ENCODE measurements at places on chromosomes 3 and 15. TPM values are rescaled to one million over a fixed set of nuclear protein-coding genes. Genes with fewer than 3 reads are reported as not detected.

Gene CLDN16
- total RNA-seq: not detected

Gene CHAC1
- 0.81 TPM for total RNA-seq

Gene CLCN2
- 2.9 TPM for total RNA-seq

Gene NDUFB4
- total RNA-seq: 629 TPM

Gene FAM3D
- not detected for total RNA-seq

DNA sequence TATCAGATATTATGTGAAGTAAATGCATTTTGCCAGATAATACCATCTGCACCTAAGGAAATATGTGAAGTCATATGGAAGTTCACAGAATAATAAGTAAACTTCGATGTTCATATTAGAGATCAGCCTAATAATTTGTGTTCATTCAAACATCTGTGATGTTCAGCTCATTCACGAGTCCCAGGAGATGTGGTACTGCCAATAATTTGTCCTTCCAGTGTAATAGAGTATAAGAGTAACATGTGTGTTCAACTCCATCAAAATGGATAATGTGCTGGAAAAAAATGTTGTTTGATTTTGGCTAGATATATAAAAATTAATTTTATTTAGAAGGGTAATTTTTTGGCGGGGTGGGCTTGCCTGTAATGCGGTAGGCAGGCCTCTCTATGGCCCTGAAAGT is 75.4 kb upstream of the ARL6 start:
- DNase-seq: no peak

DNA sequence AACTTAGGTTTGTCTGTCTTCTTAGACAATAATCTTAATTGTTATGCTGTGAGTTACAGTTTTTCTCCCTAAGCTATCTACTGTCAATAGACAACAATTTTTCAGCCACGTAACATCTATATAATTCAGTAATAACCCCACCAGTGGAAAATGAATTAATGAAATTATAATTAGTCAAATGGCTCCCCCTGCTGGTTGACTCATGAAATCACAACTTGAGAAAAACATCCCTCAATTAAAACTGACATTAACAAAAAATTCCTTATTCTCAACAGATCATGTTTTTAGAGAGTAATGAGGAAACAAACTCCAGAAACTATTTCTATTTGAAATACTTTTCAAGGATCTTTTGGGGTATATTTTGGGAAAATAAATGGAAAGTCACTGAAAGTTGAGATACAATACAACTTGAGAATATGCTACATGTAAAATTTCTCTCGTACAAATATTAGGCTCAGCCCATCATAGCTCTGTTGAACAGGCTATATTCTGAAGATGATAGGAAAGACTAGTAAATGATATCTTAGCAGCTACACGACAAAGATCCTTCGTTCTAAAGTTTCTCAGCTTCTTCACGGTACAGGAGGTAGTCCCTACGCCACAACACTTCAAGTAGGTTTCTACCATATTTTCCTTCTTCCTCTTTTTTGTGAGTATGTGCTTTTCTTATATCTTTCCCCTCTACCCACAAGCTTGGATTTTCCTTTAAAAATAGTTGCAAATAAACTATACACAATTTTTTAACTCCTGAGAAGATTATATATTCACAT is 20.7 kb downstream of the PPP1R2 start:
- no peak for DNase-seq

GRCh38 chr3:131361464-131362421 is 19.8 kb upstream of the NUDT16 start:
- DNase-seq: peak; percentile 94

- no peak for DNase-seq
Observed at GRCh38 chr3:7371693-7372572, 511.0 kb downstream of the GRM7 start.

- no peak for DNase-seq
Observed at GRCh38 chr15:100030586-100031229, 297.5 kb upstream of the LYSMD4 start.

DNA sequence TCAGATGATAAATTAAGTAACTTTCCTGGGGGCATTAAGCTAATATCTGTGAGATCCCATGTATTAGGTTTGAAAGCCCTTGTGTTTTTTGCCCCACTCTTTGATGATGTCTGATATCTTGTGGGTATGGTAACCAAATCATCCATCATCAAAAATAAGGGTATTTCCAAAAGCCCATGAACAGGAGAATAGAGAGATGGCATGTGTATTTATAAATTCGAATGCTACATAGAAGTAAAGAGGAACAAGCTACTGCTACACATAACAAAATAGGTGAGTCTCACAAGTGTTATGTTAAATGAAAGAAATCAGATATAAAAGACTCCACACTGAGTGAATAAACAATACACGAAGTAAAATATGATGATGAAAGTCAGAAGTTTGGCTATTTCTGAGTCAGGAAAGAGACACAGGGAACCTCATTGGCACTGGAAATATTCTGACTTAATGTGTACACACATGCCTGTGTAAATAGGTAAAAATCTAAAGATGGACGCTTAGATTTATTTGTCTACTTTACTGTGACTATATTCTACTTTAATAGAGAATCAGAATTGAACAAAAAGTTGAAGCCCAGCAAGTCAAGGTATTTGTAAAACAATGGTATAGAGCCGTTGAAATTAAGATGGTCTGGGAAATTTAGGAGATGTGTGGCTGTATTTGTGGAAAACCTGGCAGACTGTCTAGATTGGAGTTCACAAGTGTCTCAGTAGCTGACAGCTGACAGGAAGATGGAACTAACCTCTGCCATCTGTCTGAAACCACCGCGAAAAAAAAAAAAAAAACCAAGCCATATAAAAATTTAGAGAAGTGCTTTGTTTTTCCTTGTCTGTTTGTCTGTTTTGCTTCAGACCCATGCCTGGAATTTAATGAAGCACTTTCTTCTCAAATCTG is 111.0 kb upstream of the TGFBR2 start:
- DNase-seq: no peak

DNA sequence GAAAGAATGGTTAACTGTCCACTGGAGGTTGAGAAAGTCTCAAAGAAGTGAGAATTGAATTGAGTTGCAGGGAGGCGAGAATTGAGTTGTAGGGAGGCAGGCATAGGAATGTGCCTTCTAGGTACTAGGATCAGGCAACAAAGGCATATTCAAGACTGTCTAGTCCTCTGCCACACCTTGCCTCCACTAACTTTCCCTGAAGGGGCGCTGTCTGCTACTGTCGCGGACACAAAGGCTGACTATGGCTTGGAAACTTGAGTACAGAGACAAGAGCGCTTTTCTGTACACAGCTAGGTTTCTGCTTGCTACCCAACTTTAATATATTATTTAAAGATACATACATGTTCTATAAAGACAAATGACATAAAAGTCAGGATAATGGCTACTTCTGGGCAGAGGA is 10.4 kb upstream of the FBXL22 start:
- DNase-seq: no peak

DNA sequence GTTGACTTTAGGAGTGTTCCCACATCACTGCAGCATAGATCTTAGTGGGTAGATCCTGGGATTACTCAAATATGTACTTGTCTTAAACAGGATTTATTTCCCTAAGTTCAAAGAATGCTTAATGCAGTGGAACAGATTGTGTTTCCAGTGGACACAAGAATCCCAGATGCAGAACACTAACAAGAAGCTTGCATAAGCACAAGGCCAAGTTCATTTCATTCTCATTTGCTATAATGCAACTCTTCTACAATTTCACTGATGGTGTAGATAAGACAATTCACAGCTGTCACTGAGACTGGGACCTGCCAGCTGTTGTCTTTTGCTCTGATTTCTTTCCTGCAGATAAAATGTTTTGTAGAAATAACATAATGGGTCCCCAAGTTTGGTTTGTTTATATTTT is 225.6 kb downstream of the NFKBIZ start:
- DNase-seq: no peak

DNA sequence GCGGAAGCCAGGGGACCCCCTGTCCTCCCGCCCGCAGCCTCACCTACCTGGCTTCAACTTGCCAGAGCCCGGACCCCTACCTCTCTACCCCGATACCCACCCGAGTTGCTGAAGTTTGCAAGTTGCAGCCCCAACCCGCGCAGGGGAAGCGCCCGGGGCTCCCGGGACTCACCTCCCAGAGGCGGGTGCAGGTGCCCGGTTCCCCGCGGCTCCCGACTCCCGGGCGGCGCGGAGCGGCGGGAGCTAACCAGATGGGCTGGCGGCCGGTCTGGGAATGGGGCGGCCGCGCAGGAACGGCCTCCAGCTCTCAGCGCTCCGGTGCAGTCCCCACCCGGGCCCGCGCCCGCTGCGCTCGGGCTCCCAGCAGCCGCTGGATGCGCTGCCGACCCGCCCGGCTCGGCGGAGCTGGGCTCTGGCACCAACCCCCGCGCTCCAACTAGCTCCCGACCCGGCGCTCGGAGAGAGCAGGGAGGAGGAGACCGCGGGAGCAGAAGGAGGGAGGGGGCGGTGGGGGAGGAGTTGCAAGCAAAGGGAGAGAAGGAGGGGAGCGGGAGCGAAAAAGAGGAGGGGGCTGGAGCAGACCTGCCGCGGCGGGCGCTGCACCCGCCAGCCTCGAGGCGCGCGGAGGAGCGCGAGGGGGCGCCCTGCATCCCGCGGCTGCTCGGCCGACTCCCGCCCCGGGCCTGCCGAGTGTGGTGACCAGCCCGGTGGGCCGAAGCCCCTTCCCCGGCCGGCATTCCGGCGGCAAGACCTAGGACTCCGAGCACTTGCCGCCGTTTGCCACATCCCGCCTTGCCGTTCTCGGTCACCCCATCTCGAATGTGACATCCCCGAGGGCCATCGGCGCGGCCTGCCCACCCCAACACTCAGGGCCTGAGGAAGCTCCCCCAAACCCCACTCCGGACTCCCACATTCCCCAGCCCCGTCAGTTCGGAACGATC is at the start of gene SEMA5B:
SEMA5B (minus strand) TSS at position 472 of the 941 bp plus-strand sequence. CDS start 66,500 bp downstream, outside the sequence.
- DNase-seq: peak; percentile 69

GRCh38 chr3:194083637-194084224 is 52.2 kb upstream of the HES1 start:
- no peak for DNase-seq

- no peak for DNase-seq
Observed at GRCh38 chr3:17935222-17935621, 192.8 kb upstream of the TBC1D5 start.

DNA sequence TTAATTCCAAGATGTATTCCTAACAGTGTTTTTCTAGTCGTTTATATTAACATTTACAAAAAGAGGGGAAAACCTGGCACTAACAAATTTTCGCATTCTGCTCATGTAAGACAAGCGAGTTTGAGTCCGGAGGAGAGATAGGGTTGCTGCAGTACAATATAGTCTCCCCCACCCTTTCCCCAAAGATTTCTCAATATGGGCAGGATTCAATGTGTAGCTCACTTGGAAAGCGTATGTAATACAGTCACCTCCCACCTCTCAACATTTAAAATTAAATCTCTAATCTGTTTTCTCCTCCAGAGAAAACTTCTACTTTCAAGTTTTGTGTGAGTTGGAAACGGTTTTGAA is 57.9 kb downstream of the CMSS1 start:
- DNase-seq: no peak

- DNase-seq: no peak
Observed at GRCh38 chr3:59555593-59556315, 505.9 kb upstream of the CFAP20DC start.

GRCh38 chr3:130850044-130850797 is 43.7 kb upstream of the ATP2C1 start:
- DNase-seq: no peak

DNA sequence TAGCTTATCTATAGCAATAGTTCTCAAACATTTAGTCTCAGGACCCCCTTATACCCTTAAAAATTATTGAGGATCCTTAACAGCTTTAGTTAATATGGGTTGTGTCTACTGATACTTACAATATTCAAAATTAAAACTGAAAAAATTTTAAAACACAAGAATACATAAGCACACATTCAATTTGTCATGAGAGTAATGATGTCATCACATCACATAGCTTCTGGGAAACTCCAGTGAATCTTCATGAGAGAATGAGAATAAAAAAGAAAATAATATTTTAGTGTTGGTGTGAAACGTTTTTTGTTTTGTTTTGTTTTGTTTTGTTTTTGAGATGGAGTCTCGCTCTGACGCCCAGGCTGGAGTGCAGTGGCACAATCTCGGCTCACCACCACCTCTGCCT is 25.2 kb upstream of the ACP3 start:
- DNase-seq: no peak

- no peak for DNase-seq
Observed at GRCh38 chr3:124890573-124891190, 3.5 kb upstream of the ITGB5 start.

DNA sequence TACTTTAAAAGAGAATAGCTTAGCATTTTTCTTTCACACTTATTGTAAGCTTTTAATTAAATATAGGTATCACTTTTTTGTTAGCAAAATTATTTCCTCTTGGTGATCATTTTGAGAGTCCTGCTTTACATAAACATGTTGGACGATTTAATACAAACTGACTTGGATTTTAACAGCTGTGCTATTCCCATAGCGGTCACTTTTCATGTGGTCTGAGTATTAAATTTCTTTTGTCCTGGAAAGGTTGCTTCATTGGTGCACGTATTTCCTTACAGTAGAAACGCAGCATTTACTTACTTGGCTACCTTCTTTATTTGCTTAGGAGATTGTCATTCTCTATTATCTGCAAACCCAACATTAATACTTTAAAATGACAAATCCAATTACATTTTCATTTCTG is 109.4 kb downstream of the ATG7 start:
- no peak for DNase-seq

DNA sequence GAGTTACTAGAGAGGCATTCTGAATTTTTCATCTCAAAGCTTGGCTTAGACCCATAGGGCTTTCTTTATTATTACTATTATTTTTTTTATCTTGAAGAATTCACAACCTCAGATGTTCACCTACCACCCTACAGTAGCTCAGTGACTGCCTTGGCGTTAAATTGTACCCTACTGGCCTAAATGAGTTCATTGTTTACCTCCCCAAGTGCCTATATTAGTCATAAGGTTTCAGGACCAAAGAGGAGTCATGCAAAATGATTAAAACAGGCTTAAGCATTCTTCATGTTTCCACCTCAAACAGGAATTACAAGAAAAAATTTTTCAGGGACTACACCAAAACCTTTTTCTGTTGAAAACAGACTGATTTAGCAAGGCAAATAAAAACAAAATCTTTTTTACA is 751.5 kb downstream of the SQOR start:
- DNase-seq: no peak

DNA sequence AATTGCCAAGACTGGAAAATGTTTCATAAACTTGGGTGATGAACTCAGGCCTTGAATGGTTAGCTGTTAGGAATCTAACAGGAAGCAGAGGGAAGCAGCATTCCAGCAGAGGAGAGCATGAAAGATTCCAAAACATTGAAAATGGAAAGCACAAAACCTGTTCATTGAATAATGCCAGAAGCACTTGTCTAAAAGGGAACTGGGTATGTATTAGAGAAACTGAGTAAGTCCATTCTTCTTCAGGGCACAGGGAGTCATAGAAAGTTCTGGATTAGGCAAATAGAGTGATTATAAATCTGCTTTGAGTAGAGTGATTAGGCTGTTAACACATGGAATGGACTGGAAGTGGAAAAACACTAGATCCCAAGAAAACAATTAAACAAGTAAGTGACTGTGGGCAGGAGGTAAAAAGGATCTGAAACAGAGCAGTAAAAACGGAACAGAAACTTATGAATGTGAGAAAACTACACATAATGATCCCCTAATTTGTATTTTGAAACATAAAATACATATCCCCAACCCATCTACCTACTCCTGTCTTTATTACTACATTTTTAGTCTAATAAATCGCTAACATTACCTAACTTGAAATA is 343.4 kb downstream of the TBC1D5 start:
- no peak for DNase-seq
